ENCODE measurements at places on chromosomes 13 and 19. TPM values are rescaled to one million over a fixed set of nuclear protein-coding genes. Genes with fewer than 3 reads are reported as not detected.

DNA sequence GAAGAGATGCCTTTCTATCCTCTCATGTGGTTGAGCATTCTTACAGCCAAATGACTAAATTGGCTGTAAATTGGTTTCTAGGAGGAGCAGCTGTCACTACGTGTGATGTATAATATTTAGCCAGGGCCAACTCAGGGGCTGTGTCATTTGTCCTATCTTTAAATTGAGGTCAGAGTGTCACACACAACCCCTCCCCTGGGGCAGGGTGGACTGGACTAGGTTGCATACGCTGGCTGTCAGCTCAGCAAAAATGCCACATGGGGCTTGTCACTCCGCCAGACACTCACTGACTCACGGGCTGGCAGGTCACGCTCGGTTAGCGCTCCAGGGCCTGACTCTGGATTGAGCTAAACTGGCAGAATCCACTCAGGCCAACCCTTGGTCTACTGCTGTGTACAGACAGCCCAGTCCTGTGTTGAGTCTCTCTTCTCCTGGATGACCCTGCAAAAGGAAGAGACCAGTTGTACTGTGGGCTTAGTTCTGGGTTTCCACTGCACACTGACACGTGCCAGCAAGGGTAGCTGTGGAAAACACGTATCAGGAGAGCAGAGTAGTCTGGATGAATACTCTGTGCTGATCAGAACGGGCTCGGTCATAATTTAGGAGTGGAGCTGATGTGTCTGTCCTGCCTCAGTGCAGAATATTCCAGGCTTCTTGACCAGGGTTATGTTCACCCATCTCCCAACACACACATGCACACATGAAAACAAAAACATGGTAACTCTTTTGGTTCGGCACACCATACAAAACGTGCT is 29.1 kb downstream of the SHISA2 start:
- no peaks in the 10 kb centered on the region for H3K36me3 ChIP-seq
- H3K27ac ChIP-seq: no peak overlapping the region
- H3K4me3 ChIP-seq: no peak overlapping the region
- no peaks in the 10 kb centered on the region for H3K27me3 ChIP-seq
- DNase-seq: no peak
- H3K4me1 ChIP-seq: peaks cover 22% of the 10 kb centered on the region

GRCh38 chr19:36686365-36687213 is 823 bp upstream of the ZNF567 start:
- peaks cover 8% of the 10 kb centered on the region for H3K4me1 ChIP-seq
- no peak overlapping the region for H3K27ac ChIP-seq

- no peak overlapping the region for H3K27ac ChIP-seq
- H3K36me3 ChIP-seq: no peaks in the 10 kb centered on the region
- H3K4me1 ChIP-seq: peaks cover 4% of the 10 kb centered on the region
- no peaks in the 10 kb centered on the region for H3K27me3 ChIP-seq
Observed at GRCh38 chr19:48565090-48565489, 13.1 kb downstream of the SULT2B1 start.

- no peak overlapping the region for H3K27ac ChIP-seq
- H3K4me3 ChIP-seq: no peak overlapping the region
- no peaks in the 10 kb centered on the region for H3K36me3 ChIP-seq
- H3K4me1 ChIP-seq: peaks cover 8% of the 10 kb centered on the region
- no peaks in the 10 kb centered on the region for H3K27me3 ChIP-seq
Observed at GRCh38 chr13:83423381-83423780, 458.9 kb downstream of the SLITRK1 start.

The ZNF665 gene
- 5.4 TPM for total RNA-seq

DNA sequence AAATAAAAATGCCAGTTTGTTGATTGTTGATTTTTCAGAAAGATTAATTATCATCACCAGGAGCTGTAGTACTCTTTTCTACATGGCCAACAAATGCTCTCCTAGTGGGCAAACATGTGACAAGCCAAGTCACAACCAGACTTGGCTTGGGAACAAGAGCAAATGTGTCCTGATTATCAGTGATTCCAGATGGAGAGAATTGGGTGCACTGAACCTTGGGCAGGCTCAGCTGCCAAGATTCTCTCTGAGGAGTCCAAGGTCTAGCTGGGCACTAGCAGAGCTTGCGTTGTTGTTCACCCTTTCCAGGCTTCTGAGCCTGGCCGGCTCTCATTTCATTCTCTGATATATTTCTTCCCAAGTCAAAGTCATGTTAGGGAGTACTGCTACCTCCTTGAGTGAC is 27.3 kb upstream of the GPI start:
- no peak overlapping the region for H3K4me3 ChIP-seq
- H3K27ac ChIP-seq: no peak overlapping the region
- H3K36me3 ChIP-seq: no peaks in the 10 kb centered on the region
- H3K27me3 ChIP-seq: no peaks in the 10 kb centered on the region

- H3K36me3 ChIP-seq: no peaks in the 10 kb centered on the region
- no peak overlapping the region for H3K27ac ChIP-seq
- peaks cover 41% of the 10 kb centered on the region for H3K4me1 ChIP-seq
- no peak for DNase-seq
Observed at GRCh38 chr19:42469311-42470235, 26.8 kb upstream of the CXCL17 start.

DNA sequence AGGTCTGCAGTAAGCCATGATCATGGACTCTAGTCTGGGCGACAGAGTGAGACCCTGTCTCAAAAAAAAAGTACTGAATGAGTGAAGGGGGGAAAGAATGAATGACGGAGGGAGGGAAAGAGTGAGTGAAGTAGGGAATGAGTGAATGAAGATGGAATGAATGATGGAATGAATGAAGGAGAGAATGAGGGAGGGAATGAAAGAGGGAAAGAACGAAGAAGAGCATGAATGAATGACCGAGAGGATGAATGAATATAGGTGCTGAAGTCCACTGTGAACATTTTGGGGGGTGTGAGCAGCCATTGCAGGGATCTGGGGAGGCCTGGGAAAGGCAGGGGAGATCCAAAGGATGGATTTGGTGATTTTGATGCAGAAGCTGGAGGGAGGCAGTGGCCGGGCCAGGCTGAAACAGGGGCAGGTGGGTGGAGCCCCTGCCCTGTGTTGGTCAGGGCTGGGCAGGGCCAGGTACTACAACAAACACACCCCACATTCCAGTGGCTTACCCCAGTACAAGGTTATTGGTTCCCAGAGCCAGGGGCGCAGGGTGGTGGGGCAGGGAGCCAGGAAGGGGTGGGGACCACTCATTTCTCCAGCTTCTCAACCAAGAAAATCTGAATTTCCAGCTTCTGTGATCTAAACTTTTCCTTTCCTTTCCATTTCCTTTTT is 14.3 kb downstream of the SLC27A1 start:
- peaks cover 13% of the 10 kb centered on the region for H3K4me1 ChIP-seq
- DNase-seq: peak; percentile 60
- H3K27me3 ChIP-seq: no peaks in the 10 kb centered on the region
- H3K4me3 ChIP-seq: no peak overlapping the region

The HSH2D gene
- total RNA-seq: 0.97 TPM

The LSM4 gene
- 591 TPM for total RNA-seq

GRCh38 chr19:38434549-38435051 is 1.1 kb downstream of the RYR1 start:
- no peaks in the 10 kb centered on the region for H3K27me3 ChIP-seq
- peak overlapping the region; percentile 94 for H3K27ac ChIP-seq
- no peaks in the 10 kb centered on the region for H3K36me3 ChIP-seq

DNA sequence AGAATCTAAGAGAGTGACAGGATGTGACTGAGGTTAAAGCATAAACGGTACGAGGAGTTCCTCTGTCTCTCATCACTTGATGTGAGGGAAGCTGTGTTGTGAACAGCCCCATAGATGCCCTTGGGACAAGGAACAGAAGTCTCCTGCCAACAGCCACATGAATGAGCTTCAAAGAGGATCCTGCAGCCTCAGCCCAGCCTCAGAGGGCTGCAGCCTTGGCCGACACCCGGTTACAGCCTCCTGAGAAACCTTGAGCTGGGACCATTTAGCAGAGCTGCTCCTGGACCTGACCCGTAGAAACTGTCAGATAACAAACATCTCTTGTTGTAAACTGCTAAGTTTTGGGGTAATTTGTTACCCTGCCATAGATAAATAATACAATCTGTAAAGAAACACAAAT is 54.2 kb downstream of the CCNE1 start:
- no peak overlapping the region for H3K4me3 ChIP-seq
- H3K4me1 ChIP-seq: no peaks in the 10 kb centered on the region
- no peaks in the 10 kb centered on the region for H3K36me3 ChIP-seq

DNA sequence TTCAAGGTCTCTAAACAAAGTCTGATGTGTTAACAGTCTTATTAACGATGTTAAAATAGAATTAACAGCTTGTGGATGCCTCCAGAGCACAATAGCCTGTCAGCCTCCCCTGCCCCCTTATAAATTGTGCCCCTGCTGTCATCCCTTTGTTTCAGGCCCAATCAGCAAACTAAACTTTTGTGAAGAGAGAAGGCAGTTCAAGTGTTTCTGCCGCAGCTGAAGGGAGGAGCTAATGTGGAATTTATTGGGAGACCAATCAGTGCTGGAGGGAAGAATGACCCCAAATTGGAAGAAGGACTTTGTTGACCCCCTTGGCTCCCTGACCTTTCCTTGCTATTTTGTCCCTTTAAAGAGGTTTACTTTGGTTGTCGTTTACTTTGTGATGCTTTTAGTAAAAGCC is 160.5 kb downstream of the TM9SF2 start:
- H3K4me1 ChIP-seq: peaks cover 55% of the 10 kb centered on the region
- H3K4me3 ChIP-seq: no peak overlapping the region
- DNase-seq: peak; percentile 93
- H3K36me3 ChIP-seq: no peaks in the 10 kb centered on the region

The ZNF254 gene
- total RNA-seq: 45.6 TPM

The HIPK4 gene
- total RNA-seq: not detected

DNA sequence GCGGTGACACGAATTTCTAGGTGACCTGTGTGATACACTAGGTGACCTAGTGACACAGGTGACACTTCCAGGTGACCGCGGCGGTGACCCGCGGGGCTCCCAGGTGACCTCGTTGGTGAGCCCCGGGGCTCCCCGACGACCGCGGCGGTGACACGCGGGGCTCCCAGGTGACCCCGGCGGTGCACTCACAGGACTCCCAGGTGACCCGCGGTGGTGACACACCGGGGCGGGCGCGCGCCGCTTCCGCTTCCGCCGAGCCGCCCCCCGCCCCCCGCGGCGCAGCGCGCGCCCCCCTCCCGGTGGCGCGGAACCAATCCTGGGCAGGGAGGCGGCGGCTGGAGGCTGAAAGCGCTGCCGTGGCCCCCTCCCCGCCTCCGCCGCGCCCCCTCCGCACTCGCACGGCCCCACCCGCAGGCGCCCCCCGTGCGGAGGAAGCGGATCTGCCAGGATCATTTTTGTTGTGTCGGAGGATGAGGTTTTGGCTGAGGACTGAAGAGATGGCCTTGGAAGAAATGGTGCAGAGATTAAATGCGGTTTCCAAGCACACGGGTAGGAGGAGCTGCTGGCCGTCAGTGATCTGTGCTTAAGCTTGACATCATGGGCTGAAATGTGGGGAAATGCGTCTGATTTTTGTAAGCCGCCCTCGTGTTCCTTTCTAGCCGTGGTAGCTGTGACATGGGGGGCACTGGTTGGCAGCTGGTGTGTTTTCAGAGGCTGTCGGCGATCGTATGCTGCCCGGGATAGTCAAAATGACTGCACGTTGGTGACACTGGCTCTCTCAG is at the start of gene MCF2L:
MCF2L (plus strand) TSS at position 305 of the 782 bp plus-strand sequence; CDS start at position 471, 166 bp downstream.
- H3K27ac ChIP-seq: no peak within 1 kb of the TSS
- peaks cover 9% of the 10 kb centered on the region for H3K4me1 ChIP-seq
- 0 out of 2 replicates have a peak, but pooled peaks cover 4% of the 10 kb centered on the region for H3K27me3 ChIP-seq
- H3K4me3 ChIP-seq: peak within 1 kb of the TSS; percentile 77
- peak; percentile 73 for DNase-seq

GRCh38 chr19:48999481-49000325 is 6.0 kb downstream of the RUVBL2 start:
- DNase-seq: peak; percentile 92
- peaks cover 12% of the 10 kb centered on the region for H3K36me3 ChIP-seq
- H3K4me1 ChIP-seq: peaks cover 3% of the 10 kb centered on the region
- H3K4me3 ChIP-seq: no peak overlapping the region

- H3K4me3 ChIP-seq: no peak overlapping the region
- DNase-seq: no peak
- peaks cover 18% of the 10 kb centered on the region for H3K36me3 ChIP-seq
- H3K27me3 ChIP-seq: no peaks in the 10 kb centered on the region
- no peaks in the 10 kb centered on the region for H3K4me1 ChIP-seq
Observed at GRCh38 chr19:1055028-1055425, 11.9 kb upstream of the ARHGAP45 start.

The PDE4C gene
- total RNA-seq: 3.6 TPM

GRCh38 chr13:23695196-23695595 is 125.0 kb downstream of the TNFRSF19 start:
- no peaks in the 10 kb centered on the region for H3K27me3 ChIP-seq
- peak overlapping the region; percentile 54 for H3K4me3 ChIP-seq
- no peak overlapping the region for H3K27ac ChIP-seq

DNA sequence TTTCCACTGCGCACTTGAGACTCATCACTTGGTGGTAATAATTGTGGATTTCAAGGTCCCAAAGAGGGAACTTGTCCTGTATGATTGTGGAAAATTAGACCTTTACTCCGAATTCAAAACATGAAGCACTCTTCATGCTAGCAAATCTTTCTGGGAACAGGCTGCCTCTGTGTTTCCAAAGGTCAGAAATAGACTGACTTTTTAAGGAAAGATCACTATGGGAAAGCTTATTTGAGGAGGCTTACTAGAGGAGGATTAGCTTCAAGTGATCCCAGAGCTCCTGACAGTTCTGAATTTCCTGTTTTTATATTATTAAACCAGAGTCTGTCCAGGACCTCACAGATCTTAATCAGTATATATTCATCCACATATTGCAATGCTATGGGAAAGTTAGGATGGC is 5.5 kb downstream of the WDFY2 start:
- peaks cover 74% of the 10 kb centered on the region for H3K4me1 ChIP-seq
- H3K4me3 ChIP-seq: no peak overlapping the region
- H3K27me3 ChIP-seq: no peaks in the 10 kb centered on the region
- H3K36me3 ChIP-seq: no peaks in the 10 kb centered on the region

The ZNF585A gene
- 14.7 TPM for total RNA-seq

GRCh38 chr13:24648983-24649687 is 31.1 kb upstream of the ATP12A start:
- no peaks in the 10 kb centered on the region for H3K36me3 ChIP-seq
- no peak overlapping the region for H3K27ac ChIP-seq
- no peaks in the 10 kb centered on the region for H3K4me1 ChIP-seq
- no peaks in the 10 kb centered on the region for H3K27me3 ChIP-seq
- H3K4me3 ChIP-seq: no peak overlapping the region

DNA sequence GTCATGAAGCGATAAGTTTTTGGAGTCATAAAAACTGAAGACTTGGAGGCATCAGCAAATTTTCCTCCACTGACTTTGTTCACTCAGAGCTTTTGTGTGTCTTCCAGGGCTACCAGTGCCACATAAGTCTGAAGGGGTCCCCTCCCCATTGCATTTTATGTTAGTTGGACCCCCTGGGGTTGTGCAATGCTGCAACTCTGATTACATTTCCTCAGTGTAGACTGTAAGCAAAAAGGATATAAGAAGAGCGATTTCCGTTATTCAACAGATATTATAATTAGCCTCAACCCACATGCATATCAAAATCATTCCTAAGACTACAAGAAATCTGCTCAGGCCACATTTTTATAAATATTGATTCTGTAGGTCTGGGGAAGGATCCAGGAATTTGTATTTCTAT is 324.0 kb downstream of the TDRD3 start:
- no peak overlapping the region for H3K4me3 ChIP-seq
- DNase-seq: peak; percentile 17
- H3K27ac ChIP-seq: no peak overlapping the region
- H3K36me3 ChIP-seq: no peaks in the 10 kb centered on the region
- H3K4me1 ChIP-seq: 0 out of 2 replicates have a peak, but pooled peaks cover 3% of the 10 kb centered on the region

GRCh38 chr19:41626877-41627276 is at the start of gene CEACAM4:
CEACAM4 (minus strand) TSS chr19:41627074; CDS start chr19:41626963, 111 bp downstream.
- no peak within 1 kb of the TSS for H3K27ac ChIP-seq
- no peaks in the 10 kb centered on the region for H3K27me3 ChIP-seq
- H3K4me3 ChIP-seq: no peak within 1 kb of the TSS

The ZNF534 gene
- not detected for total RNA-seq
